ENCODE measurements at places on chromosomes 4 and X.
A peak's percentile ranks its signal among the peaks of the same experiment; 100 is the strongest.

- no peak for DNase-seq
Observed at GRCh38 chr4:112704322-112704721, 67.4 kb downstream of the LARP7 start.

GRCh38 chr4:19645589-19645988, 606.1 kb upstream of the SLIT2 start:
- no peak for DNase-seq

DNA sequence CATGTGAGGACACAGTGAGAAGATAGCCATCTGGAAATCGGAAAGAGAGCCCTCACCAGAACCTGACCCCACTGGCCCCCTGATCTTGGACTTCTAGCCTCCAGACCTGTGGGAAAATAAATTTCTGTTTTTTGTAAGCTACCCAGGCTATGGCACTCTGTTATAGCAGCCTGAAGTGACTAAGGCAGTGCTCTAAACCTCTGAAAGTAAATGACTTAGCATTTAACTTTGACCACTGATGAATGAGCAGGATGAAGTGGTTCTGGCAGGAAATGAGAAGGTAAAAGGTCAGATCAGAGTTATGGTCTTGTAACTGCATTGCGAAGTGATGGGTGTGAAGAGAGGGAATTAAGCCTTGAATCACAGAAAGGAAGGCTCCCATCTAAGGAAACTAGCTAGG, 17.0 kb downstream of the GPAT3 start:
- no peak for DNase-seq

DNA sequence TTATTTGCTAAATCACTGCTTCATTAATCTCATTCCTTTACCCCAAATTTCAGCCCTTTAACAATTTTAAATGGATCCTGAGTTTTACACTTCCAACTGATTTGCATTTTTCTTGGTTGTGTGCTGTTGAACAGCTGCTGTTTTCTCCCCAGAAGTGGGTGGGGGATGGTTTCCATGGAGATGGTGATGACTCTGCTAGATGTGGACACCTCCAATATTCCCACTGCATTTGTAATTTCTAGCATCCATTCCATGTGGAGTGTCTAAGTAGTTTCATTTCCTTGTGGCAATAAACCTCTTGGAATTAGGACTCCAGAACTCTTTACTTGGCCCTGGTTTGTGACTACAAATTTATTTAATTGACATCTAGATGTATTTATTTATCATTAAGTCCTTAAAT, 330.4 kb downstream of the GBA3 start:
- no peak for DNase-seq

- no peak for DNase-seq
Observed at GRCh38 chr4:81814987-81815541, 343.4 kb upstream of the RASGEF1B start.

GRCh38 chr4:88747351-88747750, 49.7 kb upstream of the NAP1L5 start:
- no peak for DNase-seq

GRCh38 chr4:15753786-15754185, 24.3 kb upstream of the CD38 start:
- peak; percentile 72 for DNase-seq

DNA sequence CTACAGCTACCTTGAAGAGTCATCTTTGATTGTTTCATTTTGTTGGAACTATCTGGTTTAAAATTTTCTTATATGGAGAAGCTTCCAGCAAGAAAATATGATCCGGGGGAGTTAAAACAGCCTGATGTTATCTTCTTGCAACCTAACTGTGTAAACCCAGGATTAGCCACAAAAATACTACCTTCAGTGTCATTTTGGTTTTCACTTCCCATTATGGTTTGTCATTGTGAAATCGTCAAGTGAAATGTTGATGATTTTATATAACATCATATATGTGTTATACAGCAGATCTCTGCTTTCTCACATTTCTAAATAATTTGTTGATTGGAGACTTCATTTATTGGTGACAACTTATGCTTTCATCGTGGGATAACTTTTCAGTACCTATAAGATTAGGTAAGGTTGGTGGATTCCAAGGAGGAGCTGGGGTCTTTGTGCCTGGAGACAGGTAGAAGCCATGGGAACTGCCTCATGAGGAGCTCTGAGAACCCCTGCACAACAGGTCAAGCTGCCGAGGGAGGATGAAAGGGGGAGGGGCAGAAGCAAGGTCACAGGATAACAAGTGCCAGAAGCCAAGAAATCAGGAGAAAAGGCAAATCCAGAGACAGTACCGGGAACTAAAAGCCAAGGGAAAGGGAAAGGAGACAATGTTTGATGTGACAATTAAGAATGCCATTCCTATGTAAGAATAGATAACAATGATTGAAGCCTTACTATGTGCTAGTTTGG, 7.2 kb downstream of the ARHGAP24 start:
- no peak for DNase-seq

- DNase-seq, result no peak
Observed at GRCh38 chr4:3770323-3771163, 4.4 kb downstream of the ADRA2C start.
